GF-D8 (cell line): ENCODE measurements at places on chromosomes 7 and 10.

GRCh38 chr10:25024528-25024927 lies 8.1 kb downstream of the THNSL1 start:
- DNase-seq: no peak

GRCh38 chr7:75658802-75659201 lies 79.9 kb downstream of the HIP1 start:
- DNase-seq: no peak

- no peak for DNase-seq
These were observed 59.1 kb upstream of the PDCD4 start for GRCh38 chr10:110812583-110812982.

DNA sequence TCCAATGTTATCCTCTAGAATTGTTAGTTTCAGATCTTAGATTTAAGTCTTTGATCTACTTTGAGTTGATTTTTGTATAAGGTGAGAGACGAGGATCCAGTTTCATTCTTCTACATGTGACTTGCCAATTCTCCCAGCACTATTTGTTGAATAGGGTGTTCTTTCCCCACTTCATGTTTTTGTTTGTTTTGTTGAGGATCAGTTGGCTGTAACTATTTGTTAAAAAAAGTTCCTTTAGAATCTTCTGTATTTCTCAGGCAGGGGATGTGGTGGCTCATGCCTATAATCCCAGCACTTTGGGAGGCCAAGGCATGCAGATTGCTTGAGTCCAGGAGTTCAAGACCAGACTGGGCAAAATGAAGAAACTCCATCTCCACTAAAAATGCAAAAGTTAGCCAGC lies 151.8 kb downstream of the JMJD1C start:
- DNase-seq: no peak

DNA sequence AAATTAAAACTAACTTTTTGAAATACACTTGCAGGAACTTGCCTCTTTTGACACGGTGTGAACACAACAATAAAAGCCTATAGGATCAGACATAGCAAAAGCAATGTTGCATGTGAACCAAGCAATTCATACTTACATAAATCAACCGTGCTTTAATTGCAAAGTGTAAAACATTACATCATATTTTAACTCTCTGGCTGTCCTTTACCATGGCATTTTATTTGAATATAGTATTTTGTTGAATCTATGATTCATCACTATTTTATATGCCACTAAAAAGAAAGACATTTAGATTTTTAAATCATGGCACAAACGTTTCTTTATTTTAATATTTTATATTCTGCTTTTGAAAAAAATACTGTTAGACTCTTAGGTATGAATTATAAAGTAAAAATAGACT lies 757.0 kb upstream of the KCND2 start:
- no peak for DNase-seq
